ENCODE measurements at places on chromosomes 5 and 9.

- H3K27me3 ChIP-seq = no peaks in the 10 kb centered on the region
- H3K36me3 ChIP-seq = no peaks in the 10 kb centered on the region
- H3K27ac ChIP-seq = peak overlapping the region; percentile 85
- H3K4me1 ChIP-seq = peaks cover 7% of the 10 kb centered on the region
- H3K4me3 ChIP-seq = peak overlapping the region; percentile 41
- DNase-seq = peak; percentile 56
These were observed 544.1 kb downstream of the RAB3C start for GRCh38 chr5:59126708-59127573.

DNA sequence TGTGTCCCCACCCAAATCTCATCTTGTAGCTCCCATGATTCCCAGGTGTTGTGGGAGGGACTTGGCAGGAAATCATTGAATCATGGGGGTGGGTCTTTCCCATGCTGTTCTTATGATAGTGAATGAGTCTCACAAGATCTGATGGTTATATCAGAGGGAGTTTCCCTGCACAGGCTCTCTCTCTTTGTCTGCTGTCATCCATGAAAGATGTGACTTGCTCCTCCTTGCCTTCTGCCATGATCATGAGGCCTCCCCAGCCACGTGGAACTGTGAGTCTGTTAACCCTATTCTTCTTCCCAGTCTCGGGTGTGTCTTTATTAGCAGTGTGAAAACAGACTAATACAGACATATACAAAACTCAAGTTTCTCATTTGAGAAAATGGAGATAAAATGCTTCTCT lies 139.3 kb downstream of the FBXL7 start:
- H3K27me3 ChIP-seq = no peaks in the 10 kb centered on the region
- no peak overlapping the region for H3K4me3 ChIP-seq
- H3K4me1 ChIP-seq = no peaks in the 10 kb centered on the region
- H3K36me3 ChIP-seq = no peaks in the 10 kb centered on the region
- no peak overlapping the region for H3K27ac ChIP-seq

GRCh38 chr5:157710431-157710830 lies 20.8 kb upstream of the THG1L start:
- H3K36me3 ChIP-seq = no peaks in the 10 kb centered on the region
- H3K4me3 ChIP-seq = no peak overlapping the region
- H3K27me3 ChIP-seq = no peaks in the 10 kb centered on the region
- no peak for DNase-seq
- no peaks in the 10 kb centered on the region for H3K4me1 ChIP-seq
- H3K27ac ChIP-seq = no peak overlapping the region

- no peaks in the 10 kb centered on the region for H3K36me3 ChIP-seq
- no peaks in the 10 kb centered on the region for H3K27me3 ChIP-seq
- no peak overlapping the region for H3K4me3 ChIP-seq
- H3K4me1 ChIP-seq = no peaks in the 10 kb centered on the region
- DNase-seq = peak; percentile 63
These were observed 34.4 kb upstream of the GLIPR2 start for GRCh38 chr9:36101916-36102741.

GRCh38 chr5:91061946-91062562 lies 321.1 kb downstream of the ARRDC3 start:
- no peak overlapping the region for H3K27ac ChIP-seq
- H3K4me3 ChIP-seq = no peak overlapping the region
- no peaks in the 10 kb centered on the region for H3K27me3 ChIP-seq
- peaks cover 6% of the 10 kb centered on the region for H3K4me1 ChIP-seq
- H3K36me3 ChIP-seq = no peaks in the 10 kb centered on the region
